ENCODE measurements at places on chromosomes 1 and 21.

DNA sequence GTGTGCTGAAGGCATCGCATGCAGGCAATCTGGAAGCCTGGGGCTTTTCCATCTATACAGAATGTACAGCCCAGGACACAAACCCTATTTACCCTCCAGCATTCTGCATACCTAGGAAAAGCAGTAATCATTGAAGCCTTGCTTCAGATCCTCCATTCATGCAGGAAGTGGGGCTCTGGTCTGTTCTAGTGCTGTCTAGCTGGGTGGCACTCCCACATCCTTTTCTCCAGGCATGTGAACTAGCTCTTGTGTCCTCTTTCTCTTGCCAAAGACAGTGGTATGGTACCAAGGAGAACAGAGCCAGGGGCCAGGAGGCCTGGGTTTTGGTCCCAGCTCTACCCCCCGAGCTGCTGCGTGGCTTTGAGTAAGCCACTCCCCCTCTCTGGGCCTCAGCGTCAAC is 21.7 kb downstream of the LRP8 start:
- no peak for DNase-seq

GRCh38 chr1:96365076-96365475 is 356.5 kb upstream of the PTBP2 start:
- DNase-seq: no peak

- DNase-seq: no peak
These were observed 72.2 kb upstream of the GADD45A start for GRCh38 chr1:67612788-67613241.

DNA sequence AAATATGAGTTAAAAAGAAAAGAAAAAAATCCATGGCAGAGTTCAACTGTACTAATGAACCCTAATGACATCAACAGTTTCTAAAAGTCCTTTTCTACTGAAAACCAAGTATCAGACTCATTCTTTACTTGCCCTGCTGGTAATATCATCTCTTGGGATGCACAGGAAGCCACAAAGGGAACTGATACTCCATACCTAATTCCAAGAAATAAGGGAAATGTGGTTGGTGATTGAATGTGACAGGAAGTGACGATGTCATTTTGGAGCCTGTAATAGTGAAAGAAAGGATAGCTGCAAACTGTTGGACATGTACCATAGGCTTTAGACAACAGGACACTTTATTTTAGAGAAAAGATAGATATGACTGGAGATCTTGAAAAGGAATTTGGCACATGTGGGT is 98.7 kb upstream of the VAV3 start:
- DNase-seq: peak; percentile 54

GRCh38 chr1:171800342-171800741 is 18.9 kb downstream of the METTL13 start:
- DNase-seq: peak; percentile 44

- DNase-seq: no peak
These were observed 4.5 kb downstream of the RPS6KA1 start for GRCh38 chr1:26533951-26534509.

- peak; percentile 26 for DNase-seq
These were observed 128.3 kb upstream of the HMGB4 start for GRCh38 chr1:33735624-33736023.

DNA sequence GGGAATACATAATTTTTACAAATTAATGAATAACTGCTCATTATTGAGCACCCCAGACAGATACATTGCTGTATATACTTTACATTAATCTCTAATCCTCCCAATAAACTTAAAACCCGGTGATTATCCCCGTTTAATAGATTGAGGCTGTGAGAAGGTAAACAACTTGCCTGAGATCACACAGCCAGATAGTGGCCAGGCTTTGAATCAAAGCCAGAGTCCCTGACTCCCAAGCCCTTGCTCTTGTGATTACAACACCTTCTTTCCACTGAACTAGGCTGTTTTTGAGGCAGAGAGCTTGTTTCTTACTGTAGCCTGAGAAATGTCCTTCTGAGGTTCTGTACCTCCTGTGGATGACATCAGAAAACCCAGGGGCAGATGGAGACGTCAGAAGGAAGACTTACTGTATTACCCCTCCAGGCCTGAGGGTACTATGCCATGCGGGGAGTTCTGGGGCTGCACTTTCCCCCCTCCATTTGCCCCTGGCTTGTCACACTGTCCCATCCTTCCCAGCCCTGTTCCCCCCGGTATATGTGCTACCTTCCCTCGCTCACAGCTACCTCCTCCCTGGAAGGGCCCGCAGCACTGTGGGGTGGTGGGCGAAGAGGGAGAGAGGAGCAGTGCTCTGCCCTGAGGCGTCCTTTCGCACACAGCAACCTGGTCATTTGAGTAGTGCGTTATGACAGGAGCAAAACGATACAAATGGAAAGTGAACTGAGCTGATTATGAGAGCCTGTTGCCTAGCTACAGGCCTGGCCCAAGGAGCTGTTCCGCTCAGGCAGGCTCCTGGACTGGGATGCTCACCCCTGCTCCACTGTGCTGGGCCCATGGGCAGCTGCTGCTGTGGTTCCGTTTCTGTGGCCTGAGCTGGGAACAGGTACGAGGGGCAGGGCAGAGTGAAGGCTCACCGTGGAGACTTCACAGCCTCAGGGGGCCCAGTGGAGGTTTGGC is 4.6 kb downstream of the KCNC4 start:
- DNase-seq: no peak

DNA sequence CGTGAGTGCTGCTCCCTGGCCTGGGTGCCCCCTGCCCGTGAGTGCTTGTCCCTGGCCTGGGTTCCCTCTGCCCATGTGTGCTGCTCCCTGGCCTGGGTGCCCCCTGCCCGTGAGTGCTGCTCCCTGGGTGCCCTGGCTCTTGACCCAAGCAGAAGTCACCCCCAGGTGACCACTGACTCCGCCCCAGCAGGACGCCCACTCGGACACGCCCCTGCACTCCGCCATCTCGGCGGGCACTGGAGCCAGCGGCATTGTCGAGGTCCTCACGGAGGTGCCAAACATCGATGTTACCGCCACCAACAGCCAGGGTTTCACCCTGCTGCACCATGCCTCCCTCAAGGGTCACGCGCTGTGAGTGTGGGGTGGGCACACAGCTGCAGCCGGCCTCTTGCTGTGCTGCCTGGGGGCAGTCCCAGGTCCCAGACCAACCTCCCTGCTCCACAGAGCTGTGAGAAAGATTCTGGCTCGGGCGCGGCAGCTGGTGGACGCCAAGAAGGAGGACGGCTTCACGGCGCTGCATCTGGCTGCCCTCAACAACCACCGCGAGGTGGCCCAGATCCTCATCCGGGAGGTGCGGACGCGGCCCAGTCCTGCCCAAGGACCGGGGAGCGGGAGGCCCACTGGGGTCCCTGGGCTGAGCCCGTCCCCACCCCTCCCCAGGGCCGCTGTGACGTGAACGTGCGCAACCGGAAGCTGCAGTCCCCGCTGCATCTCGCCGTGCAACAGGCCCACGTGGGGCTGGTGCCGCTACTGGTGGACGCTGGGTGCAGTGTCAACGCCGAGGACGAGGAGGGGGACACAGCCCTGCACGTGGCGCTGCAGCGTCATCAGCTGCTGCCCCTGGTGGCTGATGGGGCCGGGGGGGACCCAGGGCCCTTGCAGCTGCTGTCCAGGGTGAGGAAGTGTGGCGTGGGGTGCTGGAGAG is 3.9 kb upstream of the MMP23B start:
- DNase-seq: no peak

- DNase-seq: no peak
These were observed 5.5 kb downstream of the TRAF5 start for GRCh38 chr1:211332036-211332616.

- DNase-seq: no peak
These were observed 11.2 kb upstream of the XPR1 start for GRCh38 chr1:180620581-180620980.

DNA sequence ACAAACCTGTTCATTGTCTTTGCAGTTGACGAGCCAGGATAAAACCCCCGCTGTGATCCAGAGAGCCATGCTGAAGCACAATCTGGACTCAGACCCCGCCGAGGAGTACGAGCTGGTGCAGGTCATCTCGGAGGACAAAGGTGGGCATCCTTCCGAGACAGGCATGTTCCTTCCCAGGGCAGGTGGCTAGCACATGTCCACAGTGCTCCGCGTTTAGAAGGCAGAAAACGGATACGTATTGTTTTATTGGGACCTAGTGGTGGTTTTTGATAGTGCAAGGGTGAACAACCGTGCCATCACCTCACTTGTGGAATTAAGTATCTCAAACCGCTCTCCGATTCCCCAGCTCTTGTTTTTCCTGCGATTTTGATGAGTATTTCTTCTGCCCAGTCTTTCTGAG is 115.3 kb downstream of the COLGALT2 start:
- DNase-seq: no peak

GRCh38 chr1:17251246-17251645 is 2.3 kb downstream of the PADI3 start:
- no peak for DNase-seq

GRCh38 chr1:8411803-8412182 is 93.9 kb downstream of the SLC45A1 start:
- no peak for DNase-seq

DNA sequence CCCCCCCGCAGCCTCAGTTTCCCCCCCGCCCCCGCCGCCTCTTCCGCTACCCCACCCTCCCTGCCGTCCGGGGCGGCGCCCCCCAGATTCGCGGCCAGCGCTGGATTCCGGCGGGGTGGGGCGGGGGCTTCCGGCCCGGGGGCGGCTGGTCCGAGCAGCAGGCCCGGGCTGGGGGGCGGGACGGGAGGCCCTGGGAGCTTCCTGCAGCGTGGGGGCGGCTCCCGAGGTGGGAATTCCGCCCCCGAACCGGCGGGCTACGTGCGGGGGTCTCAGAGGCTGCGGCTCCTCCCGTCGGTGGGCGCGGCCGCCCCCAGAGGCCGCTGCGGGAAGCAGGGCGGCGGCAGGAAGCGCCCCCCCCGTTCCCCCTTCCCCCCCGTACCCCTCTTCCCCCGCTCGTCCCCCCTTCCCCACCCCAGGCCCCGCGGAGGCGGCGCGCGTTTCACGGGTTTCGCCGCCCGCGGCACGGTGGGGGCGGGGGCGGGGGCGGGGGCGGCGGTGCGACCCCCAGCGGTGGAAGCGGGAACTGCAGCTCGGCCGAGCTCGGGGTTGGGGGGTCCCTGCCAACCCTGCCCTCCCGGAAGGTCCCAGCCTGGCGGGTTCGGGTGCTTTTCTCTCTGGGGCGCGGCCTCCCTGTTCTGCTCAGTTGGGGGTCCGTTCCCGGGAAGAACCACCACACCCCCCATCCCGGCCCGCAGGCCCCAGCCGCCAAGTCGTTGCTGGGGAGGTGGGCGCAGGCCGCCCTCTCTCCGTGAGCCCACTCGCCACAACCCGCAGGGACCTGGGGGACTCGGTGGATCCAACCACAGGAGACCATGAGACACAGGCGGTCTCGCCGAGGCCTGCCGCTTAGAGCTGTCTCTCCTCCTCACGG is 76.3 kb downstream of the MORN1 start:
- peak; percentile 68 for DNase-seq

- DNase-seq: no peak
These were observed 15.4 kb upstream of the KIAA0040 start for GRCh38 chr1:175207971-175208370.

DNA sequence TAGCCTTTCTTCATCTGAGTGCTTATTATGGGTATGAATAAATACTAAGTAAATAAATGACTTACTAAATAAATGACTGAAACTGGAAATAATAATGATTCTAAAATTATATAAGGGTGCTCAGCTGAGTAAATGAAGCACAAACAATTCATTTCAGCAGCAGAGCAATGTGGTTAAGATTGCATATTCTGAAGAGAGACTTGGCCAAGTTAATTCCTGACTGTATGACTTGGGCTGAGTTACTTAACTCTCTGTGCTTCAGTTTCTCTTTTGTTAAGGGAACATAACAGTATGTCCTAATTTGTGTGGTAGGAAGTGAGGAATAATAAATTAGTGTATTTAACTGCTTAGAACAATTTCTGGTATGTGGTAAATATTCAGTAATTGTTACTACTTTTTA is 19.1 kb downstream of the AGL start:
- no peak for DNase-seq

- peak; percentile 53 for DNase-seq
These were observed 129.6 kb downstream of the LRRC7 start for GRCh38 chr1:69697340-69697739.

- DNase-seq: no peak
These were observed 59.1 kb downstream of the CAMK2N1 start for GRCh38 chr1:20426923-20427322.

DNA sequence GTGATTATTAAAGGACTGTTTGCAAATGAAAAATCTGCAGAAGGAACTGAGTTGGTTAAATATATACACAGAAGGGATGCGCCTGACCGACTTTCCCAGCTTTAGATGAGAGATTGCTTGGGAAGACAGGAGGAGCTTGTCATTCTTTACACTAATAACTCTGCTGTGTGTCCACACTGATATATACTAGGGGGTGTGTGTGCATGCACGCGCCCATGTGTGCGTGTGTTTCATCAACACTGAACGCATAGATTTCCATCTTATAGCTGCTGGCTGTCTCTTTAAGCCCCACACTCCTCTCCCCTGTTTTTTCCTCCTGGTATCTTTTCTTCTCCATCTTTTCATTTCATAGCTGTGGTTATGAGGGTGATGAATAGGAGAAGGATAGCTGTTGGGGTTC is 6.9 kb upstream of the KAZN start:
- no peak for DNase-seq

- DNase-seq: peak; percentile 97
These were observed 74.1 kb downstream of the CD46 start for GRCh38 chr1:207825719-207826556.

DNA sequence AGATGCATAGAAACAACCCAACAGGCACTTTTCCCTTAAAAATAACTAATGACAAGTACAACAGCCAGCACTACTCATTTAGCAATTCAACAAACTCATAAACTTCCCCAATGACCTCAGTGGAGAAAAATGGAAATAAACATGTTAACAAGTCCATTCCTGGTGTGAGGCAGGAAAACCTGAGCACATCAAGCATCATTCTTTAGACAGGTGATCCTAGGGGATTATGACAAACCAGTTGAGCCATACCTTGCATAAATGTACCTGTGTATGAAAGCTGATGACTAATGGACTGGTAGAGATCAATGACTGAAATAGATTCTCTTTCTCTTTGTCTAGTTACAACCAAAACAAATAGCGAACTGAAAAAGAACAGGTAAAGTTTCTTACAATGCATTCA is 7.0 kb downstream of the COL24A1 start:
- DNase-seq: no peak

GRCh38 chr1:84841971-84842370 is 51.0 kb downstream of the LPAR3 start:
- DNase-seq: no peak

- DNase-seq: peak; percentile 46
These were observed 227.4 kb downstream of the SDCCAG8 start for GRCh38 chr1:243483071-243483771.

DNA sequence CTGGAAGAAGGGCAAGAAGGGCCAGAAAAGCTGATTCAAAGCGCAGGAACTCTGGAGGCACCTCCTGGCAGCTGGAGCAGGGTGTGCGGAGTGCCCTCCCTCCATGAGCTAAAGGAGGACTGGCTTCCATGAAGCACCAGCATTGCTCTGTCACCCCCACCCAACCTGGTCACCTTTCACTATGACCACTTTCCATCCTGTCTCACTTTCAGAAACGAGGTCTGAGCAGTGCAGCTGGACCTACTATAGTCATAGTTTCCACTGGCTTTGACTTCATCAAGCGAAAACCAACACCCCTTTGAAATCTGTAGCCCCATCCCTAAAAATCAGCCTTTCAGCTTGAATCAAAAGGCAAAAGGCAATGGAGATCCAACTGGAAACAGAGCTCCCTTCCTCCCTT is 84.8 kb upstream of the CACNA1E start:
- DNase-seq: no peak

- DNase-seq: no peak
These were observed 8.8 kb downstream of the OBSCN start for GRCh38 chr1:228216371-228217320.

- peak; percentile 53 for DNase-seq
These were observed 38.2 kb downstream of the SLC2A7 start for GRCh38 chr1:8987881-8988617.

GRCh38 chr1:15852036-15852827 is 4.7 kb downstream of the SPEN start:
- peak; percentile 20 for DNase-seq

GRCh38 chr1:227996187-227996950 is 10.4 kb upstream of the WNT3A start:
- DNase-seq: no peak
